ENCODE measurements at places on chromosomes 3 and 15.
A peak's percentile ranks its signal among the peaks of the same experiment; 100 is the strongest.

- no peak for DNase-seq
Observed at GRCh38 chr3:140664111-140664510, 13.8 kb upstream of the TRIM42 start.

DNA sequence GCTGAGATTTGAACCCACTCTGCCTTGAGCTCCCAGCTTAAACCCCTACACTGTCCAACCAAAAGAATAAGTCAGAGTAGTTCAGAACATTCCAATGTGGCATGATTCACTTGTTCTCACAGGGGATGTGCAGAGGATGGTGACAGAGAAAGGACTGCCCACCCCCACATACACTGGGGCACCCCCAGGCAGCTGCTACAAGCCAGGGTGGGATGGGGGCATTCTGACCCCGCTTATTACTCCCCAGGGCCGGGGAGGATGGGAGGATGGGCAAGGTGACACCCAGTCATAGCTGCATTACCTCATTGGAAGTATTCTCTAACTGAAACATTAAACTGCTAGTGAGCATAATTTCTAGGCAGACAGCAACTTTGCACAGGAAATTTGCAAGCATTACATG lies 126.0 kb upstream of the PRR20G start:
- DNase-seq, result no peak

DNA sequence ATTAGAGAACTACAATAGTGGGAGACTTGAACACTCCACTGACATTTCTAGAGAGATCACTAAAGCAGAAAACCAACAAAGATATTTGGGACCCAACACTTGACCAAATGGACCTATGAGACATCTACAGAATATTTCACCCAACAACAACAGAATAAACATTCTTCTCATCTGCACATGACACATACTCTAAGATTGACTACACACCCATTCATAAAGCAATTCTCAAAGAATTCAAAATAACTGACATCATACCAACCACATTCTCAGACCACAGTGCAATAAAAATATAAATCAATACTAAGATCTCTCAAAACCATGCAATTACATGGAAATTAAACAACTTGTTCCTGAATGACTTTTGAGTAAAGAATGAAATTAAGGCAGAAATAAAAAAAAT lies 473.7 kb downstream of the LPP start:
- DNase-seq, result no peak

DNA sequence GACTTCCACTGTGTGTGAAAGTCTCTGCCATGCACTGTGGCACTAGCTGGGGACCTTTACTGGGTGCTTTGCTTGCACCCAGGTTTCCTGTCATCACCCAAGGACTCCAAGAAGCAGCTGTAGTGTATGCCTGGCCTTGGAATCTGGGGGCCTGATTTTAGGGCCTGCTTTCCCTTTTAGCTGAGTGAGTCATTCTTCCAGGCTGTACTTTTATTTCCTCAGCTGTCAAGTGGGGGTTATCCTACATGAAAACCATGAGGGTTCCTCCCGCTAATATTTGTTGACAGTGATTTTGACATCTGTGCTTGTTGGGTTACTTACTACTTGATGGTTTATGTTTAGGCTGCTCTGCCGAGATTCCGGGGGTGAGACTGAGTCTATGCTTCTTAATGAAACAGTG lies 18.5 kb downstream of the GORASP1 start:
- DNase-seq, result no peak

GRCh38 chr3:143814443-143814889 lies 33.8 kb downstream of the SLC9A9 start:
- DNase-seq, result no peak

DNA sequence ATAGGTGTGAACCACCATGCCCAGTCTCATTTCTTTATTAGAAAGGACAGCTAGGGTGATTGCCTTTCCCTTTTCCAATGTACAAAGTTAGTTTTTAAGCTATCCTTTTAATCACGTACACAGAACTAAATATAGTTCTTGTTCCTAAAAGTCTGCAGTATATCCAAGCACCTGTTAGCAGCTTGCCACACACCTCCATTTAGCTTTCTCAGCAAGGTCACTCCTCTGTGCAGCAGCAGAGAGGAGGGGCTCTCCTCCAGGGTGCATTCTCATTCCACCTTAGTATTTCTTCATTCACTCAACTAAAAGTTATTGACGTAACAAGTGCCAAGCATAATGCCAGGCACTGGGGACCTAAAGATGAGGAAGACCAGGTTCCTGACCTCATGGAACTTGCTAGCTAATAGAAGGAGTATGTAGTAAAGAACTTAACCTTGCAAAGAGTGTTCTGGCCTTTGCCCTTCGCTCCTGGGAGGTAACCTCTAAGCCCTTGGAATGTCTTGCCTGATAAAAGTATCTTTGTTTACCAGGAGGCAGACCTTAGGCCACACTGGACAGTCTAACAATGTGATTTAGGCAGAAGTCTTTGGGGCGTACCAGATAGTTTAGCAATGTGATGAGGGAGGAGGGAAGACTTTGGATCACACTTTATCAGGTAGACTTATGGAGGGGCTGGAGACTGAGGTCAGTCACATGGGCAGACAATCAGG lies 12.7 kb upstream of the PTPN9 start:
- DNase-seq, result no peak

- no peak for DNase-seq
Observed at GRCh38 chr15:79195802-79196201, 86.7 kb upstream of the ANKRD34C start.

- DNase-seq, result no peak
Observed at GRCh38 chr15:36696196-36696595, 116.8 kb downstream of the CDIN1 start.

- no peak for DNase-seq
Observed at GRCh38 chr3:9866639-9867038, 13.4 kb downstream of the CIDEC start.

DNA sequence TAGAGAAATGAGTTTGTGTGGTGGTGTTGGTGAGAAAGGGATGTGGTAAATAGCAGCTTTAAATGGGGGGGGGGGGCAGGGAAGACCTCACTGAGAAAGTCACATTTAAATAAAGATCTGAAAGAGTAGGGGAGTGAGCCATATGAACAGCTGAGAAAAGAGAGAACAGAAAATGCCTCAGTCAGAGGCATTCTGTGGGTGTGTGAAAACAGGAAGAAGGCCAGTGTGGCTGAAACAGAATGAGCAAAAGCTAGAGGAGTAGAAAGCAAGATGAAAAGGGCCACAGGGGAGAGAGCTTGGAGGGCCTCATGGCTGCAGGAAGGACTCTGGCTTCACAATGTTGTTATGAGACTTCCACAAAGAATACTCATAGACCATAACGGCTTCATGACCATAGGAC lies 783.3 kb downstream of the ZPLD1 start:
- DNase-seq, result no peak

GRCh38 chr3:119485563-119485962 lies 12.8 kb upstream of the TIMMDC1 start:
- no peak for DNase-seq

DNA sequence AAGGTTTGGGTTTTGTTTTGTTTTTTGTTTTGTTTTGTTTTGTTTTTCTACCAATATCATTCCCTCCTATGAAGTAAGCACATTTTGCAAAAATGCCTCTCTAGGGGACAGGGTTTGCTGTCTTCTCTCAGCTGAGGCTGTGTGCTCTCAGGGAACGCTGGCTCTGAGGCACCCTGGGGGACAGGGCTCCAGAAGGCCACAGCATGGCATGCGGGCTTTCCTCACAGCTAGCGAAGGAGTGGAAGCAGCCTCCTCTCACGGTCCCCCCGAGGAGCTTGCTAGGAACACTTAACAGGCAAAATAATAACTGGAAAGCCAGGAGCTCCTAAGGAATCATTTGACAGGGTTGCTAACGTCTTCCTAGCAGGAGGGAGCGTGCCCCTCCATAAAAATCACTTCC lies 227.7 kb upstream of the ST8SIA2 start:
- no peak for DNase-seq

DNA sequence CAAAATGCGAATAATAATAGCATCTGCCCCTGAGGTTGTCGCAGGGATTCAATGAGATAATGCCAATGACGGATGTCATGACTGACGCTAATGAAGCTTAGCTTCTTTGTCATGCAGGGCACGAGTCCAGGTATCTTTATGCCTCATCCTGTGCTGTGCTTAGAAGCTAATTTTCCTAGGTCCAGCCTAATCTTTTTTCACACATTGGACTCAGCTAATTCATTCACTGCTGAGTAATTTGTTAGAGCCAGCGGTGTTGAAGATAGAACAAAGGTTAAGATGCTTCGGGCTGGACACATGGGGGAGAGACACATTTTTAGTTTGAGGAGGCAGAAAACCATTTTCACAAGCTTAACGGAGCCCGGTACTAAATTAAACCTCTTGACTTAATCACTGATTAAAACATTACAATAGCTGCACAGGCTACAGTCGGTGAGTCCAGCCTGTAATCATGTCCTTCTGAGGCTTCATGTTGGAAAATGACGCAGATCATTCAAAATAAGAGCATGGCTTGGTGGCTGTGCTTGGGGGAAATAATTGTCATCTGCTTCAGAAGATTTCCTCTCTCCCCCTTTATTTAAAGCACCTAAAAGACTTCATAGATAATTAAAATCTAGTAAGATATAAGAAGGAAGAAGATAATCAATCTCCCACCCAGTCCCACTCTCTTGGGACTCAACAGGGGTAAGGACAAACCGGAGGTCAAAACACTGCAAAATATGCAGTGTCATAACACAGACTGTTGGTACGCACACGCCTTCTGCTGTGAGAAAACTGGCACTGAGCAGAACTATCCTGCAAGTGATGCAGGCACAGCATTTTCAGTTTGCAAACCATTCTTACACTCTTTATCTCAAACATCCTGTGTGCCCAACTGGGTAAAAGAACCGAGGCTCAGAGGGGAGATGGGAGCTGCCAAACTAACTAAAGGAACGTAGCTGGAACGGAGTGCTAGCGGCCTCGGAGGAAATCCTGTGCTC lies 3.3 kb upstream of the CCDC174 start:
- DNase-seq, result no peak

DNA sequence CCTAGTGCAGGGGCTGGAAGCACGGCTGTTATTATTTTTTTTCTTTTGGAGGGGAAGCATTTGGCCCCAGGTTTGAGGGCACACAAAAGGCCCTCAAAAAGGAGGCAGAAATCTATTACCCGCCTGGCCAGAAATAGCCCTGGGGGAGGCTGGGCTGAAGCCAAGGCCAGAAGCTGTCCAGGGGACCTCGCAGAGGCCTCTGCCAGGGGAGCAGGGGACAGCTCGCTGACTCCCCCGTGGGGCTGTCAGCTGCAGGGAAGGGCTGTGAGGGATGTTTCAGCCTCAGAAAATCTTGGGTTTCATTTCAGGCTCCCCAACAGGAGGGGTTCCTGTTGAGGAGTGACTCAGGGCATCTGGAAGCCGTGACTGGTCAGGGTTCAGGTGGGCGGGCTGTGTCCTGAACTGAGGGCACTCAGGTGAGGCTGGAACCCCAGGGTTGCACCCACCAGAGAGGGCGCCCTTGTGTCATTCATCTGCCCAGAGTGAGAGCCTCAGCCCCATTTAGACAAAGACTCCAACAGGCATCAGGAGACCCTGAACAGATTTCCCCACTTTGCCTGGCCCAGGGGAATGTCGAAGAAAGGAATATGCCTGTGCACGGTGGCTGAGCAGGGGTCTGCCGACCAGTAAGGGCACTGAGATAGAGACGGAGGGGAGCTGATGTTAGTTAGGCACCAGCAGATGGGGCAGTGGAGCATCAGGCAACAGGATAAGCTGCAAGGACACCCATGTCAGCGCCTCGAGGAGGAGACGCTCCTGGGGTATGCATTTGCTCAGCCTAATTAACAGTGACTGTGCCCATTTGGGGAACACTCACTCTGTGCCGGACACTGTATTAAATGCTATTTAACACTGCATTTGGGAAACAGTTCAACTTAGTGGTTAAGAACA lies 43.5 kb upstream of the SLC6A11 start:
- no peak for DNase-seq

DNA sequence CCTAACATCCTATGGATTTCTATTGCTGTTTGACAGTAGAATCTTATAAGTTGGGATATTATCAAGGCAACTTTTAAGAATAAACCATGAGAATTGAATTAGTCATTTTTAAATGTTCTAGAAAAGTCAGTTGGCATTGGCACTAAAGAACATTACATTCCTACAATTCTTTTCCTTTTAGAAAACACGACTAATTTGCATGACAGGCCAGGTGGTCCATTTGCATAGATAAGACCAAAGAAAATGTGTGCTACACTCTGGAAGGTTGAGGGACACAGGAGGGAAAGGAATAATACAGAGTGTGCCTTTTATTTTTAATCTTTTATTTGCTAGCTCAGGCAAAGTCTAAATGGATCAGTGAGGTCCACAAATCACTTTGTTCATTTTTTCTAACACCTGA lies 962.3 kb downstream of the EPHA3 start:
- no peak for DNase-seq

DNA sequence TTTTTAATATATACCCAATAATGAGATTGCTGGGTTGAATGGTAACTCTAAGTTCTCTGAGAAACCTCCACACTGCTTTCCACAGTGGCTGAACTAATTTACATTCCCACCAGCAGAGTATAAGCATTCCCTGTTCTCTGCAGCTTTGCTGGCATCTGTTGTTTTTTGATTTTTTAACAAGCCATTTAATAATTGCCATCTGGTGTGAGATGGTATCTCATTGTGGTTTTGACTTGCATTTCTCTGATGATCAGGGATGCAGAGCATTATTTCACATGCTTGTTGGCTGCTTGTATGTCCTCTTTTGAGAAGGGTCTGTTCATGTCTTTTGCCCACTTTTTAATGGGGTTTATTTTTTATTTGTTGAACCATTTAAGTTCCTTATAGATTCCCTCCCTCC lies 75.0 kb upstream of the EPHB3 start:
- DNase-seq, result no peak

GRCh38 chr3:186922790-186923189 lies 7.5 kb upstream of the ST6GAL1 start:
- no peak for DNase-seq

DNA sequence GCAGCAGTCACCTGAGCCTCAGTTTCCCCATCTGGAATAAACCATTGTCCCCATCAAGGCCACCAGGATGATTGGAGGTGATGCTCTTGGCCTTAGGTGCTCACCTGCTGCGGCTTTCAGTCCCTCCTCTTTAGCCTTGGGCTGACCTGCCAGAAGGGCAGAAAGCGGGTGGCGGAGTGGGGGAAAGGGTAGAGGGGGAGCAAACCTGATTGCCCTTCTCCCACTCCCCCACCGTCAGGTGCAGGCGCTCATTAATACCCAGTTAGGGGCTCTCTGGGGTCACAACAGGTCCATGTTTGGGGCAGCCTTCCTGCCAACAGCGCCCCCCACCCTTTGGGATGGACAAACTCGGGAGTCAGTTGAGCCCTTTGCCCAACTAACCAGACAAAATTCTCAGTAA lies 50.5 kb downstream of the GRIP2 start:
- DNase-seq, result no peak

DNA sequence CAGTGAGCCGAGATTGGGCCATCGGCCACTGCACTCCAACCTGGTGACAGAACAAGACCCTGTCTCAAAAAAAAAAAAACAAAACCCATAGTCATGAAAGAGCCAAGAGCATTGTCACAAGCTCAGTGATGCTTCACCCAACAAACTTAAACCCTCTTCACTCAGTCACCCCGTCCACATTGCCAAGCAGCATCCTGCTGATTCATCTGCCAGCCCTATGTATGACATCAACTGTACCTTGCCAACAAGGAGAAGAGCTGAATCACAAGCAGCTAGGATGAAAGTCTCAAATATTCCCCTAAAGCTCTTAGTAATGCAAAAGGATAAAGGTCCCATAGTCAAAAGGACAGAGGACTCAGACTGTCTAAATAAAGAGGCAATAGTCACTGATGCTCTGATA lies 90.0 kb downstream of the ANO10 start:
- DNase-seq, result peak; percentile 45

Data from activated T-cell treated with anti-CD3 and anti-CD28 coated beads, Interleukin-2, amount 50 U/mL, for 72 hours (primary cell).